ENCODE measurements at places on chromosomes 16 and 17.

DNA sequence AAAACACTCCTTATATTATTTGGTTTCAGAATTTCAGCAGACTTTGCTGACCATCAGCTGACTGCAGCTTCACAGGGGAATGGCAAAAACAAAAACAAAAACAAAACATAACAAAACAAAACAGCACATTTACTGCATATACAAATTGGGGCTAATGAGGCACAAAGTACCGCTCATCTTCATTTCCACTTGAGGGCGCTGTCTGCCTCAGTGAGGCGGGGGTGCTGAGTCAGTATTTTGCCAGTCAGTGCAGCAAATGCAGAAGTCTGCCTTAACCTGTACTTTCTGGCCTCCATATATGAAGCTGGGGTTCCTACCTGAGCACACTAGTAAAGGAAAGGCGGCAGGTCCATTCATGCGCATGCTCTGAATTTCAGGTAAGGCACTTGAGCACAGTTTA, 13.5 kb upstream of the DYNLRB2 start:
- peak; percentile 56 for DNase-seq

DNA sequence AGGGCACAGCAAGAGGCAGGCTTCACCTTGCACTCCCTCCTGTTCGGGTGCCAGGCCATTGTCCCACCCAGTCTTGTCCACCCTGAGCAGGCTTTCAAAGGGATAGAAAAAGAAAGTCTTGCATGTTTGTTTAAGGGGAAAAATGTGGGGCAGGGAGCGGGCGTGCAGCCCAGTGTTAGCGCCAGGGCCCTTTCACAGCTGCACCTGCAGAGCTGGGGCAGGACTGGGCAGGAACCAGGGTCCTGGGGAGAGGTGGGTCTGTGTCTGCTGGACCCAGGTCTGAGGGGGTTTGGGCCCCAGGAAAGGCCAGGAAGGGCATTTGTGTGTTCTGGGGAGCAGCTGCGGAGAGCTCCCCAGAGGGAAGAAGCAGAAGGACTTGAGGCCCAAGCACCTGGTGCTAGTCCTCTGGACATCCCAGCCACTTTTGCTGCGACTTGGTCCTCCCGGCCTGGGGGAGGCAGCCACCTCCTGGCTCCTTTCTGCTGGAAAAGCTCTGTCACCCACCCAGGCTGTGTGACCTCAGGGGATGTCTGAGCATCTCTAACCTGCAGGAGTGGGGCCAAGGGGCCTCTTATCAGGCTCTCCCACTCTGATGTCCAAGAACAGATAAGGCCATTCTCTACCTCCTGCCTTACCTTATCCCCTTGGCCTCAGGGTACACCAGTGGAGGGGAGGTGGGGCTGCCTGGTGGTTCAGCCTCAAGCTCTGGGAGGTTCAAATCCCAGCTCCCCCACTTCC, 44.7 kb downstream of the PSME3IP1 start:
- DNase-seq: no peak

DNA sequence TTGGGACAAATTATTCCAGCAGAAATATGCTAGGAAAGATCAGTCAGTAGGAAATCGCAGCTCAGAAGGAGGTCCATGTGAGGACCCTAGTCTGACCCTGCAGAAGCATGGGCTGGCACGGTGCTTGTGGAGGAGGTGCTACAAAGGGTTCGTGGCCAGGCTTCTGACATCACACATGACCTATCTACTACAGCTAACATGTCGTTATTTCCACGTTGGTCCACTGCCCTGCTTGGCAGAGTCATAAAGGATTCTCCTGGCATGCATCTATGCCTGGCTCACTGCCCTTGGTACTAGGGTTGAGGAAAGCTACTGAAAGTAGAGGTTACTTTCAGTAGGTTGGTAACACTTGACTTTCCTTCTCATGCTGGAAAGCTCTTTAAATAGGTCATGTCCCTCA, 118.1 kb upstream of the SHISA6 start:
- no peak for DNase-seq

- no peak for DNase-seq
Measured at GRCh38 chr17:21242026-21242697, 11.0 kb downstream of the NATD1 start.

DNA sequence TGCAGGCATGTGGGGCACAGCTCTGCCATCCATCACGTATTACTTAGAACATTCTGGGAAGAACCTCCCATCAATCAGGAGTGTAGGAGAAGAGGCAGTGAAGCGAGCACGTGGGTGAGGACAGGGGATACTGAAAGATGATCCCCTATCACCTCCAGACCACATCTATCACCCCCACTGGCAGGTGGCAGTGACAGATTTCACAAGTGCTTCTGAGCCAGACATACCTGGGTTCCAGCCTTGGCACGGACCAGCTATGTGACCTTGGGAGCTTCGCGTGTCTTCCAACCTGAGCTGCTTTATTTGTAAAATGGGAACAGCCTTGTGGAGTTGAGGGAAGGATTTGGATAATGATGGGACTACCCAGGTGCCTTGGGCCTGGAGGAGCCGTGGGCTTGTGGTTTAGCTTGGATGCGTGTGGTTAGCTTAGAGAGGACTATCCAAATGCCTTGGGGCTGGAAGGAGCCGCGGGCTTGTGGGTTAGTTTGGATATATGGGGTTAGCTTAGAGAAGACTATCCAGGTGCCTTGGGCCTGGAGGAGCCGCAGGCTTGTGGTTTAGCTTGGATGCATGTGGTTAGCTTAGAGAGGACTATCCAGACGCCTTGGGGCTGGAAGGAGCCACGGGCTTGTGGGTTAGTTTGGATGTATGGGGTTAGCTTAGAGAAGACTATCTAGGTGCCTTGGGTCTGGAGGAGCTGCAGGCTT, 206.4 kb downstream of the ENGASE start:
- DNase-seq: no peak

DNA sequence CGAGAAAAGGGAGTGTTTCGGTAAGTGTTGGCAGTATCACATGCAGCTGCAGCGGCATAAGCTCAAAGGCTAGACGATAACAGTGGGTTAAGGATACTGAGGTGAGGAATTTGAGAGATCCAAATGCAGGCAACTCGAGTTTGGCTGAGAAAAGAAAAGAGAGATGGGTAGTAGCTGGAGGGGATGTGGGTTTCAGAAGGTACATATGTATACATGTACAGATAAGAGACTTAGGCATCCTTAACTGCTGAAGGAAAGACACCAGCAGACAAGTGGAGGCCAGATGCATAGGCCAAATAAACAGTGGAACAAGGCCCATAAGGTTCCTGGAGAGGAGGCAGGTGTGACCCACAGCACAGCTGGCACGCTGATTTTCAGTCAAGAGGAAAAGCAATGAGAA, 86.6 kb upstream of the NETO2 start:
- DNase-seq: no peak

- DNase-seq: peak; percentile 88
Measured at GRCh38 chr17:6753006-6753445, 2.8 kb upstream of the XAF1 start.
